ENCODE measurements at places on chromosomes 3 and 15. TPM values are rescaled to one million over a fixed set of nuclear protein-coding genes. Genes with fewer than 3 reads are reported as not detected.

- DNase-seq: no peak
These were observed 68.7 kb downstream of the RUBCN start for GRCh38 chr3:197667968-197668367.

DNA sequence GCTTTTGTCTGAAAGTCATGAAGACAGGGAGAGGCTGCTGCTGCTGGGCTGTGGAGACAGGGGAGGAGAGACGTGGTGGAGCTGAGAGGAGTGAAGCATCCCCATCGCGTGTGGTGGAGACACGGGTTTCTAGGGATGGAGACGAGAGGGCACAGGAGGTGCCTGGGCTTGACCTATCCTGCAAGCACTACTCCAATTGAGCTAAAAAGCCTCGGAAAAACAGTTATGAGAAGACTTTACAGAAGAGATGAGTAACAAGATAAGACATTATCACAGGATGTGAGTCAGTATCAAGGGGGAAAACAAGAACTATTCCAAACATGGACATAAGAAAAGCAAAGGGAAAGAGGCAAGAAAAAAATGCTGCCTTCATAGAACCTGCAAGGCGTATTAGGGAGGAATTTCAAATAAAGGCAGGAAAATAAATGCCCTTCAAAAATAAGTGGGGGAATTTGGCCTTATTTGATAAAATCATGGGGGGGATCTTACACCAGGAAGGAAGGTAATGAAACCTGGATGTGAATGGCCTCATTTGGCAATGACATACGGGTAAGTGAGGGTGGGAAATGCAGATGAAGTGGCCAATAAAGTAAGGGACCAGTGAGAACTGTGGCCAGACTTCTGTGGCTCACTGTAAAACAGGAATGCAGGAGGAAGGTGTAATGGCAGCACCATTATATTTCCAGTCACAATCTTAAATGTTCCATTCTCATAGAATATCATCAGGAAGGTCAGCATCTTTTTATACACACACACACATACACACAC lies 97.9 kb downstream of the PLD1 start:
- no peak for DNase-seq

DNA sequence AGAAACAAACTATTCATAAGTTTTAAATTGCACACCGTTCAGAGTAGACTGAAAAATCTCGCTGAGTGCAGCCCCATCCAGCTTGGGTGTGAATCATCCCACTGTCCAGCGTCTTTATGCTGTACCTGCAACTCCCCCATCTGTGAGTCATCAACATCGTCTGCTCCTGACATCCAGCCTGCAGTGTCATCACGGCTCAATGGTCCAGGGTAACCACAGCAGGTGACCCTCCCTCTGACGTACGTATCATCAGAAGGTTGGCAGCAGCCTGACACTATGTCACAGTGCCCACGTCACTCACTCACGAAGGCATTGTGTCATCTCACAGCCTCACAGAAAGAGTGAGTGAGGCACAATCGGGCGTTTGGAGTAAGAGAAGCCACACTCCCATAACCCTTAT lies 65.2 kb downstream of the TPRA1 start:
- DNase-seq: no peak

DNA sequence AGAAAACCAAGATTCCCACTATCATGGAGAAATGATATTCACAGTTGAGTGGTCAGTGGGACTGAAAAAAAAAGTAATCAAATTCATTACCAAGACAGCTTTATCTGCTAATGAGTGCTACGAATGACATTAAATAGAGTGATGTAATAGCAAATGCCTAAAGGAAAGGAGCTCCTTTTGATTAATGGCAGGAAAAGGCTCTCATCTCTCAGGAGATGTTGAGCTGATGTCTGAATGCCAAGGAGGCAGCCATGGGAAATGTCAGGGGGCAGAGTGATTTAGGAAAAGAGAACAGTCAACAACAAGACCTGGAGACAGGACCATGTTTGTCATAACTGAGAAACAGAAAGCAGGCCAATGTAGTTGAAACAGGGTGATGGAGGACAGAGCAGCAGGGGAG lies 96.7 kb upstream of the SNTN start:
- no peak for DNase-seq

DNA sequence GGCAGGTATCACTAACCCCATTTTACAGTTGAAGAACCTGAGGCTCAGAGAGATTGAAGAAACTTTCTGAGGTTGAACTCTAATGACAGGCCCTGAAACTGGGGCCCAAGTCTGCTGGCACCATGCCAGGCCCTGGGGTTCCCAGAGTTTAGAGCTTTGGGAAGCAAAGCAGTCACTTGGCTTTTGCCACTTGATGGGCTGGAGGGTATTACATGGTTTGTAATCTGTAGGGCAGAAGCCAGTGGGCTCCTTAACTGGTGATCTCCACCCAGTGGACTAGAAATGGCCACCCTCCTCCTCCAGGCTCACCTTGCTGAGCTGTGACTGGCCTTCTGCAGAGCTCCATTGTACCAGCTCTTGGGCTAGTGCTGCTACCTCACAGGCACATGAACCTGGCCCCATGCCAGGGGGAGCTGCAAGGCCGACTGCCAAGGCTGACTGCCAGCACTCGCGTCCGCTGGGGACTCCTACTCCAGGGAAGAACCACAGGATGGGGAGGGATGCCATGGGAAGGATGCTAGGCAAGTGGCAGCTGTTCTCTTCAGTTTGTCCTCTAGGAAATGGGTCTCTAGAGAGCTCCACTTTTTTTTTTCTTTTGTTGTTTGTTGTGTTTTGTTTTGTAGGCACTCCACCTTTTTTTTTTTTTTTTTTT lies 104.8 kb downstream of the ETFA start:
- DNase-seq: no peak

DNA sequence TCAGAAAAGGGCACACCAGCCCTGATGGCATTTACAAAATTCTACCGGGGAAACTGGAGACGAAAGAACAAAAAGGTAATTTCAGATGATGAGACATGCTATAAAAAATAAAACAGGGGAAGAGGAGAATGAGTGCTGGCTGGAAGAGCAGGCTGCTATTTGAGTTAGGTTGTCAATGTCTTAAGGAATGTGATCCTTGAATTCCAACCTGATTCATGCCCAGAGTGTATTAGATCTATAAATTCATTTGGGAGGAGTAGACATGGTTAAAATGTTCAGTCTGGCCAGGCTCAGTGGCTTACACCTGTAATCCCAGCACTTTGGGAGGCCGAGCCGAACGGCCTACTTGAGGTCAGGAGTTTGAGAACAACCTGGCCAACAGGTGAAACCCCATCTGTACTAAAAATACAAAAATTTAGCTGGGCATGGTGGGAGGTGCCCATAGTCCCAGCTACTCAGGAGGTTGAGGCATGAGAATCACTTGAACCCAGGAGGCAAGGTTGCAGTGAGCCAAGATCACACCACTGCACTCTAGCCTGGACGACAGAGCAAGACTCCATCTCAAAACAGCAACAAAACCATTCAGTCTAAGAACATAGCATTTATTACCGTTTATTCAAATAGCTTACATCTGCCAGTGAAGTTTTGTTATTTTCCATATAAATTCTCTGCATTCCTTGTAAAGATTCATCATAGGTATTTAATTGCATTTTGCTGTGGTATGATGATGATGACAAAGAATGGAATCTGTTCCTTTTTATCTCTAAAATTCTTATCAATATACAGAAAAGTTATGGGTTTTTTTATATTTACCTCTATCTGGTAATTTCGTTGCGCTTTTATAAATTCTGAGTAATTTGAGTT lies 126.7 kb upstream of the NR2E3 start:
- no peak for DNase-seq

GOLGA8M gene
- total RNA-seq: not detected

PROS1 gene
- total RNA-seq: 0.10 TPM

P2RY1 gene
- total RNA-seq: 3.3 TPM

SMCO1 gene
- total RNA-seq: not detected

IMPG2 gene
- 0.11 TPM for total RNA-seq

TM6SF1 gene
- total RNA-seq: 1.1 TPM

Data from GM12878 (cell line).